ENCODE measurements at places on chromosomes 2 and 18.

GRCh38 chr2:10128420-10128819 lies 5.9 kb downstream of the RRM2 start:
- DNase-seq: no peak

DNA sequence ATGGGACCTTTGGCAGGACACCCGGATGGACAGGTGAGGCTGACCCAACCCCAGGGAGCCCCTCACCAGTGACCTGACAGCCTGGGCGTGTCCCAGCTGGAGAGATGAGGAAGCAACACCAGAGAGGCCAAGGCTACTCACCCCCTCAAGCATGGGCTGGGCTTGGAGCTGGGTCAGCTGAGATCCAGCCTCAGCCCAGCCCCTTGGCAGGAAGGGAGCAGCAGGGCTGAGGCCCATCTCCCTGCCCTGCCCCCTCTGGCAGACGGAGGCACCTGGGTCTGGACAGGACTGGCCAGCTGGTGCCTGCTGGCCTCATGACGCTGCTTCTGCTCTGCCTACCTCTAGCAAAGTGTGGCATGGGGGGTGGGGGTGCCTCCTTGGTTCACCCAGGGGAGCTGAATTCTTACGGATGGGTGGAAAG lies 37.8 kb downstream of the HS6ST1 start:
- no peak for DNase-seq

- DNase-seq: no peak
These were observed 71.4 kb downstream of the OLA1 start for GRCh38 chr2:174176898-174177297.

- no peak for DNase-seq
These were observed 17.0 kb upstream of the HPCAL1 start for GRCh38 chr2:10285556-10286198.

GRCh38 chr2:193561054-193561453 lies 1366.3 kb upstream of the TMEFF2 start:
- DNase-seq: no peak

- no peak for DNase-seq
These were observed 140.7 kb downstream of the WDSUB1 start for GRCh38 chr2:159145745-159146354.

DNA sequence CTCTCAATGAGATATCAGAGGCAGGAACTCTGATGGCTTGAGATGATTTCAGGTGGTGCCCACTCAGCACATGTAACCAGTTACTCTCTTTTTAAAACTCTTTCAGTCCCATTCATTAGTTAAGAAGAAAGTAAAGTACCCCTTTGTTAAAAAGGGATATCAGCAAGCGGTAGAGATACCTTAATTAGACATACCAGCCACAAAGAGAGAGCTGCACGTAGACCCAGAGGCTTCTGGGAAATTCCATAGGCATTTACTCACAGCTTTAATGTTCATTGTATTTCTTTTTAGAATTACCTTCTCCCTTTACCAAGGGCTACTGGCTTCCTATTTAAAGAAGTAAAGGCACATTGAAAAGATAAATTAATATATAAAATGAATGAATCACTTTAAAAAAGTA lies 63.3 kb downstream of the LYPD6B start:
- DNase-seq: peak; percentile 21

DNA sequence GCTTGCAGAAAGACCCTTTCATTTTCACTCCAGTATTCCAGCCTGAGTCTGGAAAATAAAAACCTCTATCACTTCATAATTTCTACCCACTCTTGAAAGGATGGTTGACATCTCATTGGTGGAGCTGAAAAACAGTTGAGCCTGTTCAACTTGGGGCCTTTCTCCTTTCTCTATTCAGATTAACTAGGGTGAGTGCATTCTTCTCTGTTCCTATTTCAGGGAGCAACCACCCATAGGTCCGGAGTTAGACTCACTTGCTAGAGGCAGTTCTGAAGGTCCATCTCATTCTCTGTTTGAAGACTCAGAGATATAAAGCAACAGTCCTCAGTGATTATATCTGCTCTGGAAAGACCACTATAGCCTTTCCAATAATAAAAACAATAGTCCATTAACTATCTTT lies 167.9 kb upstream of the SPOPL start:
- DNase-seq: no peak

DNA sequence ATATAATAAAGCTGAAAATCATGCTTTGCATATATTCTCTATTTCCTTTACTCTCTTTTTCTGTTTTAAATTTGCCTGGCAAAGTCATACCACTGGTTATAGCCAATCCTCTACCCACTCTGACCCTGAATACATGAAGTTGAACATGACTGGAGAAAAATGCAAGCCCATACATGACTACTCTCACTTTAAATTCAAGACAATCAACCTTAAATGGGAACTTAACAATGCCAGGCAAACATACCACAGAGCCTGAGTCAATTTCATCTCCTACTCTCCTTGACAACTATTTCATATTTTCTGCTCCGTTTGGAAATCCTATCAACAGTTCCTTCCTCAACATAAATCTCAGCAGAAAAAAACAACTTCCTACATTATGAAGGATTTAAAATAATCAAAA lies 22.6 kb downstream of the RAD51AP2 start:
- no peak for DNase-seq

- DNase-seq: no peak
These were observed 160.2 kb downstream of the DPP4 start for GRCh38 chr2:161913865-161914264.

DNA sequence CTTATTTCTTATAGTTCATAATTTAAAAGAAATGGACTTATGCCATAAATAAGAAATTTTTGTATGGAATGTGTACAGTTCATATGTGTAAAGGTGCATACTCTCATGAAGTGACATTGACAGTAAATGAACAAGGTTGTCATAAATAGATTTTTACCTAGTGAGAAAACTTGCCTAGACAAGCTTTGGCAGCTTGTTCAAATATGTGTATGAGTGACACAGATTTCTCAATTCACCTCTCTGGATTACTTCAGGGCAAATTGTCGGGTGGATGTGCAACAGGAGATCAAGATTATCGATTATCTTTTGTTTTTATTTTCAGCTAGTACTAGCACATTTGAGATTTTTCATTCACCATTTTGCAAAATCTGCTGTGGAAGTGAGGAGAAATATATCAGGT lies 758.1 kb upstream of the ACVR2A start:
- DNase-seq: no peak

DNA sequence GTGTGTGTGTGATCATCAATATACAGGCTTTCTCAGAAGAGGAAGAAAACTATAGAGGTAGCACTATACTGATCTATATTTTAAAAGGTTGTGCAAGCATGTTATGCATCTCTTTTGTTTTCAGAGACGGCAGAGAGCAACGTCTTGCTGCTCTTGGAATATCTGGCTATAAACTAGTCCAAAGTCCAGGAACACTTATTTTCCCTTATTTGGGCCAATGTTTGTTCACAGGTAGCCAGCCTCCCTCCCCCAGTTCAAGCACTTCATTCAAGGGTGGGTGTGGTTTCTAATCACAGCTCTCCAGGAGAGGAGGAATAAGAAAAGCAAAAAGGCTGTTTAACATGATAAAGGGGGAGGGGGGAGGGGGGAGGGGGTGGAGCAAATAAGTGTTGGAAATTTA lies 4.2 kb downstream of the FZD5 start:
- no peak for DNase-seq

GRCh38 chr2:18487106-18487913 lies 73.1 kb downstream of the RDH14 start:
- DNase-seq: no peak

DNA sequence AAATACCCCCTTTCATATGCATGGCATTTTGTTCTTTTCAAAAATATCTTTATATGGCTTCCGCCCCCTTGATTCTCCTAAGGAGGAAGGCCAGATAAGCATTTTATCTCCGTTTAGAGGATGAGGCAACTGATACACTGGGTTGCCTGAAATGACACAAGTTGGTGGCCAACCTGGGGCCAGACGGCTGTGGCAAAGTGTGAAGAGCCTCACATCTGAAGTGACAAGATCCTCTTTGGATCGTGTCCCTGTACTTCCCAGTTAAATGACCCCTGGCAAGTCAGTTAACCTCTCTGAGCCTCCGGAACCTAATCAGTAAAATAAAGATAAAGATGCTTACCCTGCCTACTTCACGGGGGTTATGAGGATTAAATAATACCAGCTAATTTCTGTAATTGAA lies 4.6 kb downstream of the SETBP1 start:
- no peak for DNase-seq

DNA sequence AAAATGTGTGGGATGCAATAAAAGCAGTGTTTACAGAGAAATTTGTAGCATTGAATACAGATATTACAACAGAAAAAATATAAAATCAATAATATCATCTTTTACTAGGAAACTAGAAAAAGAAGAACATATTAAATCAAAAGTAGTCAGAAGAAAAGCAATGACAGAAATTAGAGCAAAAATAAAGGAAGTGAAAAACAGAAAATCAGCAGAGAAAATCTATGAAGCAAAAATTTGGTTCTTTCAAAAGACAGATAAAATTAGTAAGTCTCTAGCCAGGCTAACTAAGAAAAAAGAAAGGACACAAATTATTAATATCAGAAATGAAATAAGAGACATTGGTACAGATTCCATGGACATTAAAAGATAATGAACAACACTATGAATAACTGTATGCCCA lies 212.0 kb upstream of the MGAT5 start:
- DNase-seq: no peak

DNA sequence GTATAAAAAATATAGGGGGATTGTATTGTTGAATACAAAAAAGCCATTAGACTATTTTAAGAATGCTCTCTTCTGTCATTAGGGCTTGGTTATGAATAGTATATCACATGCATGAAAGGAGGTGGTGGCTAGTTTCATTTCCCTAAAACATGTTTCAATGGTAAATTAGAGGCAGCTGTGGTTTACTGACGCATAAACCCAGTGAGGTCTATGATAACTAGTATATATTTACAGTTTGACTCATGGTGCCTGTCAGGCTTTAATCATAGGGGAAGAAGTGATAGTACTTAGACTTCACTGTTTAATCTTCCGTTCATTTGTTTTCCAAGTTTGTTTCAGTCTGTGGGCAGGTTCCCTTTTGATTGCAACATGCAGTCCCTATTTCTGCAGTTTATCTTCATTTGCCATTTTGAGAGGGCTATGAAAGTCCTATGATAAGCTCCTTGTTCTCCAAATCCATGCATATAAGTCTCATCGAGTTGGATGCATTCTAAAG lies 55.1 kb upstream of the MAP4K3 start:
- DNase-seq: no peak

- no peak for DNase-seq
These were observed 14.7 kb downstream of the GRB14 start for GRCh38 chr2:164606557-164606956.

GRCh38 chr2:127052771-127053691 lies 53.9 kb downstream of the BIN1 start:
- DNase-seq: no peak

DNA sequence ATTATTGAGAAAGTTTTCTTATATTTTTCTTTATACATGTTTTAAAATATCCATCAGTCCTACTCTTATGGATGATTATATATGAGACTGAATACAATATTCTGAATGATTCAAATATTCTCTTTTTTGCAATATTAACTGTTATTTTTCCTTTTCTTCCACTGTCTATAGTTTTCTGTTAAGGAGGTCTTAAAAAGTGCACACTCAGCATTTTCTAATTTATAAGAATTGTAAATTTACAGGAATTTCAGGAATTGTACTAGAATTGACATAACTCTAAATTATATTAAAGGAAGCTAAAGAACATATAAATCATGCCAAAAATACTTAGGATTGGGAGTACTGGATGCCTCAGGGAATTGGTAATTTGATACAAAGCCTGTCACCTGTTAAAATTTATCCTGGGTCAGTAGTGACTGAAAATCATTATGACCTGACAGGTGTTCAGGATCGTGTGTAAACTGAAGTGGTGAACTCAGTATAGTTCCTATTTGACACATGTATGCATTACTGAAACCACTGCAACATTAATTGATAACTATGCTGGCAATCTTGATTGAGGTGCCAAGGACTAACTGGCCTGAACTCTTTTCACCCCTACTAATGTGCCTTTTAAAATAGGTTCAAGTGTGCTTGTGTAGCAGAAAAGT lies 30.4 kb downstream of the MSTN start:
- DNase-seq: no peak

GRCh38 chr2:23381084-23381483 lies 3.9 kb upstream of the KLHL29 start:
- no peak for DNase-seq

DNA sequence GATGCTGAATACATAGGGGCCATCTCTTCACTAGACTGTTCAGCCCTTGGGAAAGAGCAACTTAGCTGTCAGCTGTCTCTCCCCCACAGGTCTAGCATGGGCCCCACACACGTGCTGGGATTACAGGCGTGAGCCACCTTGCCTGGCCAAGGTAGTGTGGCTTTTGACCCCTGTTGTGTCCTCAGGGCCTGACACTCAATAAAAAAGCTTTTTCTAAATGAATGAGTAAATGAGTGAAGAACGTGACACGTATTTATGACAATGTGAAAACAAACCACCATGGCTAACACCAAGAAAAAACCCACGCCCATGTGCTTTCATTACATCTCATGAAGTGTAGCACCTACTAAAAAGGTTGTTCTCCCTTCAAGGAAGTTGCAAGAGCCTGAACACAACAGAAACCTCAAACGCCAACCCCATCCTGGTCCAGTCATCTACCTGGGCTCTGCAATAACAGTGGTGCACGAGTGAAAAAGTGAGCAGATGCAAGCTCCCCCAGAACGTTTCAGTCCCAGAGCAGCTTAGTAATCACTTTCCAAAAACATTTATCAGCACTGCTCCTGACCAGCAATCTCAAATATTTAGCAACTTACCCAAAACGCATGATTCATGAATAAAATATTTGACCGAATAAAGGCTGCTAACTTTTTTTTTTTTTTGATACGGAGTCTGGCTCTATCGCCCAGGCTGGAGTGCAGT lies 3.4 kb downstream of the WDFY1 start:
- no peak for DNase-seq

- peak; percentile 0 for DNase-seq
These were observed 480.3 kb downstream of the MEIS1 start for GRCh38 chr2:66915237-66915636.

DNA sequence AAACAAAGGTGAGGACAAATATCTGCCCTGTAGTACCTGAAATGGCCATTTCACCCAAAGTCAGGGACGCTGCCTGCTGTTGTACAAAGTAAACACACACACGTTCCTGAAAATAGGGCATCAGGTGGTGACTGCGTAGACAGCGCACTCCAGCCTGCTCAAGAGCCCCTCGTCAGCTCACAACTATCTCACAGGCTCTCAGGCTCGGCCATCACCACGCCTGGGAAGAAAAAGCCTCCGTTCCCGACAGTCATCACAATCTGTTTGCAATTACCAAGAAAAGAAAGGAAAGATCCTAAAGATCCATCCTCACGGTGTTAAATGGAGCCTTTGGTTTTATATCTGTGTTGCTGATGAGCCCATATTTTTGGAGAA lies 230.2 kb downstream of the ZNF516 start:
- DNase-seq: no peak

Measured in esophagus muscularis mucosa (tissue), 4 donors.